HFFc6 (cell line): ENCODE measurements at places on chromosomes 6 and 20.

- no peak for DNase-seq
Observed at GRCh38 chr6:4853782-4854511, 77.7 kb downstream of the CDYL start.

- peak; percentile 53 for DNase-seq
Observed at GRCh38 chr6:147382945-147383554, 125.4 kb upstream of the SAMD5 start.

- DNase-seq, result no peak
Observed at GRCh38 chr6:158626360-158627167, 18.0 kb downstream of the DYNLT1 start.

DNA sequence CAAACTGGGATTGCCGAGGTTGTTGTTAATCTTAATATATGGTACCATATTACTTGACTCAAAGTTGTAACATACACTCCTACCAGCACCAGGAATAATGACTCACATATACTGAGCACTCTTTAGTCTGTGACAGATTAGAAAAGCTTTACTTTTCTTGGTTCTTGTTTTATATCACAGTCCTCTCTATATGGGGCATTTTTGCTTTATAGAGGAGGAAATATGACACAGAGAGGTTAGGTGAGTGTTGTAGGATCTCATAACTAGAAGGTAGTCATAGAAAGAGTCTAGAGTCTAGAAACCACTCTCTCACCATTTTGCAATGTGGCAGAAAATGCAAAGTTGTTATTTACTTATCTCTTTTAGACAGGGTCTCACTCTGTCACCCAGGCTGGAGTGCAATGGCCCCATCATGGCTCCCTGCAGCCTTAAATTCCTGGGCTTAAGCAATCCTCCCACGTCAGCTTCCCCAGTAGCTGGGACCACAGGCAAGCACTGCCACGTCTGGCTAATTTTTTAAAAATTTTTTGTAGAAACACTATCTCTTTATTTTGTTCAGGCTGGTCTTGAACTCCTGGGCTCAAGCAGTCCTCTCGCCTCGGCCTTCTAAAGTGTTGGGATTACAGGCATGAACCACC is 13.4 kb downstream of the TRIM38 start:
- DNase-seq, result no peak

GRCh38 chr6:28772480-28773381 is 151.1 kb downstream of the TRIM27 start:
- no peak for DNase-seq

DNA sequence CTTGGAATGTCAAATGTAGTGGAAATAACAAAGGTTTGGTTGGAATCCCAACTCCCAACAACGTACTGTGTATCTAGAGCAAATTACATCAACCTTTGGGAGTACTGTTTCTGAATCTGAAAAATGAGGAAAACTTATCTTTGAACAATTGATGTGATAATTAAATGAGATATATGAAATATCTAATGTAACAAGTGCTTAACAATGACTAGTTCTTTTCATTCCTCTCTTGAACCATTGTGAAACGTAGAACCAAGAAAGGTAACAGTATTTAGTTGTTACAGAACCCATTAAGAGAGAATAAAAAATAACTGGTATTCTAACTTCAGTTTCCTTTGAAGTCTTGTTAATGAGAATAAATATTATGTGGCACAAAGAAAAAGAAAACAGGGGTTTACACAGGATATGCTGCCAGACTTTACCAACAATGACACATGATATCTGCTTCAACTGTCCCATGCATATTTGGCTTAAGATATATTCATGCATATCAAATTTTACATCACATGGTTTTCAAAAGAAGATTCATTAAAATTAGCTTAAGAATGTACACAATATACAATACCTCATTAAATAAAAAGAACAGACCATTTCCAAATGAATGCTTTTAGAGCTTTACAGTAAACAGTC is 111.8 kb downstream of the ATG5 start:
- DNase-seq, result no peak

GRCh38 chr20:4875578-4876067 is 125.7 kb downstream of the SLC23A2 start:
- no peak for DNase-seq

GRCh38 chr20:35939264-35939663 is 15.0 kb downstream of the SCAND1 start:
- no peak for DNase-seq

DNA sequence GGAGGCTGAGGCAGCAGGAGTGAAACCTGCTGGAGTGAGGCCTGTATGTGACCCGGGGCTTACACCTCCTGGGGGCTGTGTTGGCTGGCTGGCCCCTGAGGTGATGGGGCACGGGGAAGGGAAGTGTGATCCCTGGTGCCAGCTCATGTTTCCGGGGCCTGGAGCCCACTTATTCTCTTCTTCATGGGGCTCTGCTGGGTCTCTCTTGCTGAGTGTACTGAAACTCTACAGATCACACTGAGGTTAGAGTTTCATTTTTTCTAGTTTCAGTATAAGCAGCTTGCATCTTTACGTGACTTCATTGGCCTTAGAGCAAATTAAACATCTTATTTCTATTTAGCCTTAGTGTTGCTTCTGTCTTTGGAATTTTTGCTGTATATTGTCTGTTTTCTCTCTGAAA is 96.2 kb downstream of the ANKS1A start:
- no peak for DNase-seq

DNA sequence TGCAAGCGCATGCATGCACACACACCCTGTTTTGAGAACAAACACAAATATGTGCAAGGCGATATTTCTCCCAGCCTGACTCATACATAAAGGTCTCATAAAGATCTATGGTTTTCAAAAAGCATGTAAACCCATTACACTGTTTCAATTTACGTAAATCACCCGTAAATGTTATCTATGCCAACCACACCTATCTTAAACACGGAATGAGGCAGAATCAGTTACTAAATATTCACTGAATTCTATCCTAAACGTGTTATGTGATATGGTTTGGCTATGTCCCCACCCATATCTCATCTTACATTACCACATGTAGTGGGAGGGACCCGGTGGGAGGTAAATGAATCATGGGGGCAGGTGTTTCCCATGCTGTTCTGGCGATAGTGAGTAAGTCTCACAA is 621.6 kb downstream of the KIF16B start:
- DNase-seq, result no peak

GRCh38 chr6:122709922-122710512 is 69.5 kb upstream of the FABP7 start:
- no peak for DNase-seq

- no peak for DNase-seq
Observed at GRCh38 chr6:161459008-161459615, 185.3 kb upstream of the AGPAT4 start.

DNA sequence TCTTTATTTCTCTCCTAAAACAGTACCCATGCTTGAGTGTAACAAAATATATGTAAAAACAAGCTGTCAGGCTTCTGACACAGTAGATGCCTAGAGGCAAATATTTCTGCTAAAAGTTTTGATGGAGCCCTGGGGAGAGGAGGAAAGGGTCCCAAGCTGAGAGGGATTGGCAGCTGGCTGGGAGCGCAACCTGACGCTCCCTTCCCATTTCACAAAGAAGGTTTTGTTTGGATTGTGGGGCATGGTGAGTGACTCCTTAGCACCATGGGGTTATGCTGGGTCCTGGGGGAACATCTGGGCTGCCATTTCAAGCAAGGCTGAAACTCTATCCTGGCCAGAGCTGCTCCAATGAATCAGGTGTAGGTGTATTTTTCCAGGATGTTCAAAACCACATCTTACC is 720.5 kb downstream of the MAFB start:
- DNase-seq, result no peak

GRCh38 chr20:25293507-25293906 is 45.6 kb downstream of the PYGB start:
- no peak for DNase-seq

DNA sequence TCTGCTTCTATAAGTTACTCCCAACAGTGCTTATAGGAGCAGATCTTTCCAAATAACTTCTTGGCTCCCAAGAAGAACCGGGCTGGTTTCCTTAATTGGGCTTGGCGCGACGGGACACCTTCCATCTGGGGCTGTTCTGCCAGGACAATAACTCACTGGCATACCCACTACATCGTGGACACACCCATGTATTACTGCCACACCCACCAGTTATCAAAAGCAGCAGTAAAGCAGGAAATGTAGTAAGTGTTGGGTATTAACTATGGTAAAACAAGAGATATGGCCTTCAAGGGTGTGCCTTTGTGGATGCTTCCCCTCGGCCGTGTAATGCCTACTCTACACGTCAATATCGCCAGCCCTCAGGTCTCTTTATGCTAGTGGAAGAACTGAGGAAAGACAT is 24.7 kb downstream of the CNKSR3 start:
- DNase-seq, result no peak

DNA sequence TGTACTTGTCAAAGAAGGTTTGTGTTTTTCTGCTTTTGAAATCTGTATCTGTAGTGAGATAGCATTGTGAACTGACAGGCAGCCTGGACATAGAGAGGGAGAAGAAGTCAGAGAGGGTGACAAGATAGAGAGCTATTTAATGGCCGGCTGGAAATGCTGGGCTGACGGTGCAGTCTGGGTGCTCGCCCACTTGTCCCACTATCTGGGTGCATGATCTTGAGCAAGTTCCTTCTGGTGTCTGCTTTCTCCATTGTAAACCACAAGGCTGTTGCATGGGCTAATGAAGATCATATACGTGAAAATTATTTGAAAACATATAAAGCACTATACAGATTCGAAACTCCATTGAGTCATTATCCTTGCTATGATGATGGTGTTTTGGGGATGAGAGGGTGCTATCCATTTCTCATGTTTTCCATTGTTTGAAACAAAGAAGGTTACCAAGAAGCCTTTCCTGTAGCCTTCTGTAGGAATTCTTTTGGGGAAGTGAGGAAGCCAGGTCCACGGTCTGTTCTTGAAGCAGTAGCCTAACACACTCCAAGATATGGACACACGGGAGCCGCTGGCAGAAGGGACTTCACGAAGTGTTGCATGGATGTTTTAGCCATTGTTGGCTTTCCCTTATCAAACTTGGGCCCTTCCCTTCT is 18.4 kb downstream of the CD83 start:
- no peak for DNase-seq

GRCh38 chr6:31352683-31353383 is 4.1 kb downstream of the HLA-B start:
- no peak for DNase-seq
